ENCODE measurements at places on chromosomes 6 and 20.

DNA sequence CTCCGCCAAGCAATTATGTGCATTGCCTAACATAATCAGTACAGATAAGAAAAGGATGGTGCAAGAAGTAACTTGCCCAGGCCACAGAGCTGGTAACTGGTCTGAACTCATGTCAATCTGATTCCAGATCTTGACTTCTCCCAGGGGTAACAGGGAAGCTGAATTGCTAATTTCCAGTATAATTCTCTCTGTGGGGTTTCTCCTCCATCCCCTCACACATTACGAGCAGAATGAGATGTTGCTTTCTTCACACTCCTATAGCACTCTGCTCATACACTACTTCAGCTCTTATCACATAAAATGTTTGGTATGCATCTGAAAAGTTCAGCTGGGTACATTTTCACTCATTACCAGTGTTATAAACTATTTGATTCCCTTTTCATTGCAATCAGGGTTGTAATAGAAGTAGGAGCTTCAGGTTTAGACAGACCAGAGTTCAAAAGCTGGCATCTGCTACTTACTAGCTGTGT, 24.0 kb upstream of the LRRC1 start:
- no peak for DNase-seq

GRCh38 chr20:52056203-52057062, 135.1 kb downstream of the ZFP64 start:
- no peak for DNase-seq

DNA sequence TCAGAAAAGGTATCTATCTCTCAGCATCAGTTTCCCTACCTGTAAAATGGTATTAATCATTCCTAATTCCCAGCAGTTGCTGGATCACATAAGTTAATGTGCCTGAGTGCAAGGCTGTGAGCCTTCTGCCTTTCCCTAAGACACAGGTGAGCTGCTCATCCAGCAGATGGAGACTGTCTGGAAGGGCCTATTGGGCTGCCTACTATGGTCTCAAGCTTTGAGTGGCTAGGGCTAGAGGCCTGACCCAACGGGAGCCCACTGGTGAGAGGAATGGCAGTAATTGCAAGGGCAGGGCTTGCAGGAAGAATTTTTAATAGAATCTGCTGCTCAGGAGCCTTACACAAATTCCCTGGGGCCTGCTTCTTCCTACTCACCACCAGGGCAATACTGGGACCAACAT, 4.3 kb downstream of the KHDC1 start:
- no peak for DNase-seq

- no peak for DNase-seq
Observed at GRCh38 chr6:36603222-36604089, 9.3 kb downstream of the SRSF3 start.

- DNase-seq = no peak
Observed at GRCh38 chr20:1854246-1854645, 41.0 kb upstream of the SIRPA start.

DNA sequence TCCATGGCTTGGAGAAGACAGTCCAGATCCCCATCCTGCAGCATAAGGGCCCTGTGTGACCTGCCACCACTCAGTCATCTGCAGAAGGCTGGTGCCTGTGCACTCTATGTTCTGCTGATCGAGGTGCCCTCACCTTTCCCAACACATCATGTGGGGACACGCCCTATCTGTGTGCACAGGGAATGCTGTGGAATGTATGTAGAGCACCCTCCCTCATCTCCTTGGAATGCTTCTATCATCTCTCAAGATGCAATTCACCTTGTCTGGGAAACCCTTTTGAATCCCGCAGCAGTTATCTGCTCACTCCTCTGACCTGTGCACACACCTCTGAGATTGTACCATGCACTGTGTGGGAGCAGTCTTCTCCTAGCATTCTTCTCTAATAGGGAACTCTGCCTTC, 207.2 kb upstream of the SSTR4 start:
- DNase-seq = no peak

All from stimulated activated CD4-positive, alpha-beta T cell treated with anti-CD3 and anti-CD28 coated beads, Interleukin-4, amount 100 ng/mL, for 48 hours (primary cell).